ENCODE measurements at places on chromosomes 3 and 15.

DNA sequence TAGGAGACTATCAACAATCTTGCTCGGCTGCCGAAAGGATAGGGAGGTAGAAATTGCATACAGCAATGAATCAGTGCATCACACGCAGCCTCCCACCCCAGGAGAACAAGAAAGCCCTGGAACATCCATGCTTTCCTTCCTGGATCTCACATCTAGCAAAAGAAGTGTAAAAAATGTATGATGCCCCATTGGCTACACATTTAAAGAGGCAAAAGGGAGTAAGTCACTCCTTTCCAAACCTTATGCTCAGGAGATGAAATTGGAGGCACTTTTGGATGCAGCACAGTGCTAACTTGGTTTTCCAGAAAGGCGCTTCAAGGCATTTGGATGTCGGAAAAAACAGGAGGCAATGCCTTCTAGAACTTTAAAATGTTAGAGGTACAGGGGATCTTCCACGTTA, 32.2 kb upstream of the FEZF2 start:
- no peak for DNase-seq

DNA sequence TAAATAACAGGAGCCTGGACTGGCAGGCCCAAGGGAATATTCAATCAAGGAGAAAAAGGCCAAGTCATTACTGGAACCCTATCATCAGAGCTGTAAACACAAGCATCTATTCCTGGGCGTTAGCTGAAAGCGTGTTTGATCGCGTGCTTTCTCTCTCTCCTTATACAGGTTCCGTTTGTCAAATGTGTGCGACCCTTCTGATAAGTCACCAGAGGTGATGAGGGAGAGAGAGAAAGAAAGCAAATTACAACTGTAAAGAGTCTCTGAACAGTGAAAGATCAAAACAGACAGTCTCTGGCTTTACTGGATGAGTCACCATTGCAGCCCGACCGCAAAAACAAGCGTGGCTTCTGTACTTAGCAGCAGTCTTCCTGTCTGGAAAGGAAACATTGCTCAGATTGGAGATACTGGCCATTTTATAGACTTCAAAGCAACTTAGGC, 39.5 kb upstream of the TPRG1 start:
- DNase-seq: no peak

- DNase-seq: no peak
Observed at GRCh38 chr15:46304321-46304720, 669.5 kb downstream of the SQOR start.

- DNase-seq: no peak
Observed at GRCh38 chr3:21585216-21585740, 165.7 kb downstream of the ZNF385D start.

DNA sequence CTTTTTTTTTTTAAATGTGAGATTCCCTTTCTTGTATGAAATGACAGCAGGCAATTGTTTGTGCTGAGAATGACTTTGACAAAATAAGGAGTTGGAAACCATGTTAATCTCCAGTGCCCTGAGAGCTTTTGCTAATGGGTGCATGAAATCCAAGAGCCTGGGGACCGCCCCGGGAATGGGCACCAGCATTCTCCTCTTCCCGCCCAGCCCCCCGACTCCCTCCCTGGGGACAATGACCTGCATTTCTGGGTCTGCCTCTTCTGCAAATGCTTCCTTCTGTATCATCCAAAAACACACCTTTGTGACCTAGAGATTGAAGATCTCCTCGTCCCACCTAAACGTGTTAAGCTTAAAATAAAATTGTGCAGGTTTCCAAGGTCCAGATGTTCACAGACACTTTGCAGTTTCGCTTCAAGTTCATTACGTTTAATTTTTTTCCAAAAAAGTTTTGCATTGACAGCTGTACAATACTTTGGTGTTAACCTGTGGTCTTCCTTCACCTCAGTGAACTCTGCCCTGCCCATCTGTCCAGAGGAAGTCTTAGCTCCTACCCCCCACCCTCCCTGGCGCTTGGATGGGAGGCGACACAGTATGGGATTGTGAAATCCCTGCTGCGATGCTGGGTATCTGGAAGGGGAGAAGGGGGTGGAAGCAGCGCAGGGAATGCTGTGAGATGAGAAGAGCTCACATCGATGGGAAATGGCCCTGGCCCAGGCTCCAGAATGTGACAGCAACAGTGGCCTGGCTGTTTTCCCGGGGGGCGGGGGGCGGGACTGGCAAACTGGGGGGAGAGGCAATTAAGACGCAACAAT, 50.1 kb downstream of the TLE3 start:
- DNase-seq: no peak

DNA sequence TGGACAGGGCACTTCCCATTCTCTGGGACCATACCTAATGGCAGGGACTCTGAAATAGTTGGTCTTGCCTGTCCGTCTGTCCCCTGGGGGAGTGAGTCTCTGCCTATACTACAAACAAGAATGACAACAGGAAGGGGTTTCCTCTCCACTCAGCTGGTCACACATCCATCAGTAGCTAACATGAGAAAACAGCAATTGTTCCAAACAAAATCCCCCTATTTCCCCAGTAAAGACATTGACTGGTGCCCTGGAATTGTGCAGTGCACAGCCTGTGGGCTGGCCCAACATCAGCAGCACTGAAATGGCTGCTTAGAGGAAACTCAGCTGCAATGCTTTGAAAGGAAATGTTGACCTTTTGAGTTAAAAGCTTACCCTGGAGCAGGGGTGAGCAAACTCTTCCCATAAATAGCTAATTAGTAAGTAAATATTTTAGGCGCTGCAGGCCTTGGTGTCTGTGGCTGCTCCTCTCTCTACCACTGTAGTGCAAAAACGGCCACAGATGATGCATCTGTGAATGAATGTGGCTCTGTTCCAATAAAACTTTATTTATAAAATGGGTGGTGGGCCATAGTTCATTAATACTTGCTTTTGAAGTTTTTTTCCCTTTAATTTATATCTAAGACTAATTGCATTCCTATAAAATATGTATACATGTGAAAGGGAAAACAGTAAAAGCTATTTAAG, 174.3 kb downstream of the KLF13 start:
- no peak for DNase-seq

GRCh38 chr3:154486949-154487348, 57.0 kb upstream of the GPR149 start:
- DNase-seq: no peak

DNA sequence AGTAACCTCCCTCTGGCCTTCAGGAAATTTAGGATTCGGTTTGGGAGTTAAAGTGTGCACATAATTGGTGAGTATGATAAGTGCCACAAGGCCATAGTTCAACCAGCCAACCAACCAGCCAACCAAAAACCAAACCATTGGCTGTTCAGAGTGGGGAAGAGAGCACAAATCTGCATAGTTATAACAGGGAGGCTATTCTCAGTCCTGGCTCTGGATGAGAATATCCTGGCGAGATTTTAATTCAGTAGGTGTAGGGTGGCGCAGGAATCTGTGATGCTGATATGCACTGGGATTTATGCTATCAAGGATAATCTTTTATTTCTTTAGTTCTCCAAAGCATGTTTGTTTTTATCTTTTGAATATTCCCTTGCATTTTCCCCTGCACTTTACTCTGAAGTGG, 49.1 kb downstream of the AKAP13 start:
- DNase-seq: no peak

GRCh38 chr3:48688032-48688736, 2.5 kb upstream of the NCKIPSD start:
- DNase-seq: no peak

GRCh38 chr3:141992512-141992911, 116.1 kb downstream of the ATP1B3 start:
- DNase-seq: no peak

GRCh38 chr3:112132975-112133448, at the start of gene GCSAM:
GCSAM (minus strand) TSS chr3:112133248; CDS start chr3:112133120, 128 bp downstream.
- DNase-seq: peak; percentile 37

GRCh38 chr15:67186688-67187087, 67.8 kb downstream of the AAGAB start:
- DNase-seq: no peak

GRCh38 chr15:67685008-67685599, 140.2 kb upstream of the SKOR1 start:
- no peak for DNase-seq

DNA sequence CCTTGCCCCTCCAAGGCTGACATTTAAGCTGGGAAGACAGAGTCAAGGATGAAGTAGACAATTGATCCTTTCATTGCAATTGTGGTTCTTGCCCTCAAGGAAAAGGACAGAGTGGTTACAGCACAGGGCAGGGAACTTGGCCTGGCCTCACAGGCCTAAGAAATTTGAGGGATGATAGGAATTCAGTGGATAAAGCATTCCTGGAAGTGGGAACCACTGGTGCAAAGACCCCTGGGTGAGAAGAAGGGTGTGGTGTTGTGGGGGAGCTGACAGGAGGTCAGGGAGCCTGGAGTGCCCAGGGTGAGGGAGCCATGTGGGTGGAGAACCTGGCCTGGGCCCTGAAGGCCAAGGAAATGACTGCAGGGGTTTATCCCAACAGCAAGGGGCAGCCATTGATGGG, 287.4 kb downstream of the UACA start:
- DNase-seq: no peak

- DNase-seq: no peak
Observed at GRCh38 chr3:142724682-142725356, 985 bp downstream of the TRPC1 start.

DNA sequence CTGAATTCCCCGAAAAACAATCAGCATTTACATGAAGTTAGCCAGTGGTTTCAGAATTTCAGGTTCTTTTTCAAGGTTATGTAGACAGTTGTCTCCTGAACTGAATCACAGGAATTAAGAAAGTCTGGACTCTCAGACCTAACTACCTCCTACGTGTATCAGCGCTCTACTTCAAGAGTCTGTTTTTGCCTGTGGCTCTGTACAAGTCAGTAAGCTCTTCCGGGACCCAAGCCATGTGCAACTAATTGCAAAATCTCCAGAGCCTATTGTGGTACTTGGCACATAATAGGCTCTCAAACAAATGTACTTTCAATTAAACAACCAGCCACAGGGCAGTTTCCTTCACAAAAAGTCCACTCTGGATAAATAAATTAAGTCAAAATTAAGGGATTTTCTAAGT, 414.2 kb downstream of the PDCD6IP start:
- peak; percentile 36 for DNase-seq

- no peak for DNase-seq
Observed at GRCh38 chr3:158333736-158334135, 223.8 kb downstream of the RSRC1 start.

- DNase-seq: no peak
Observed at GRCh38 chr15:71752128-71752527, 58.2 kb upstream of the NR2E3 start.

GRCh38 chr3:127418560-127419147, 130.8 kb upstream of the PRR20G start:
- DNase-seq: no peak

- no peak for DNase-seq
Observed at GRCh38 chr3:164320962-164321361, 757.3 kb downstream of the SI start.

DNA sequence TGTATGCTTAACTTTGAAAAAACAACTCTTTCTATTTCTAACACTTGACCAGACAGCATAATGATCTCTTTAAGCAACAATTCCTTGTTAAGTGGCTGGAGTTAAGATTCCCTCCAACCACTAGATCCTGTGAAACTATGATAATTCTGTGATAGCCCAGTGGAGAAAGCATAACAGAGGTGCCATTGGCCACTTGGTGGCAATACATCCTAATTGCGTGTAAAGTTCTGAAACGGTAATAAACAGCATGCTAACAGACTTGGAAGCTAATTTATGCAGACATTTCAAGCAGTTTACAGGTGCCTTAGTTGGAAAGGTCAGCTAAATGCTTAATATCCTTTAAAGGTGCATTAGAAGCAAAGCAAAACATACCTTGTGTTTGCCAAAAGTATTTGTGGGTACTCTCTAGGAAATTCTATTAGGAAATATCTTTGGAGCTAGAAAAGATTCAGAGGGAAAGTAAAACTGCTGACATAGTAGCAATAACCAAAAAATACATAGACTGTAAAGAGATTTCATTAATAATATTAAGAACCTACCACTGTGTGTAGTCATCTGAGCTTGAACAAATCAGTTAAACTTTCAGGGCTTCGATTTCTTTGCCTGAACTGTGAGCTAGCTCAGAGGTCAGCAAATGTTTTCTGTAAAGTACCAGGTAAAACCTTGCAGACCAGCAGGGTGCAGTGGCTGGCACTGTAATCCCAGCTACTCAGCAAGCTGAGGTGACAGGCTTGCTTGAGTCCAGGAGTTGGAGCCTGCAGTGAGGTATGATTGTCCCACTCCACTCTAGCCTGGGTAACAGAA, 19.0 kb upstream of the CSTA start:
- DNase-seq: no peak

DNA sequence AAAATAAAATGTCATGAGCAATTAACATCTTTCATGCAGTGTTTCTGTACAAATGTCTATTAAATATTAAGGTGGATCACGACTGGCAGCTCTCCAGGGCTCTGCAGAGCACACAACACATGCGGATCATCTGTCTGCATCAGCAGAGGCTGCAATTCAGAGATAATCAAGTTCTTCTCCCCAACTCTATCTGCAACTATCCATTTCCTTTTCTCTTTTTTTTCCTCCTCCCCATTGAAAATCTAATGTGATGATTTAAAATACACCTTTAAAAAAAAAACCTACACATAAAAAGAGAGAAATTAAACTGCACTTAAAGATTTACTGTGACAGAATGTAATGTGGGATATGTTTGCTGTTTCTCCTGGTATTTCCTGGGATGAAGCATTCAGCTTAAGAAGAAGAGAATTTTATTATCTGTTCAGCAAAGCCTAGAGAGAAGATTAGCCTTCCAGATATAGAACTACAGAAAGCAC, 352.6 kb upstream of the CCDC54 start:
- DNase-seq: no peak

GRCh38 chr3:129106866-129107565, 14.6 kb downstream of the RAB43 start:
- no peak for DNase-seq

DNA sequence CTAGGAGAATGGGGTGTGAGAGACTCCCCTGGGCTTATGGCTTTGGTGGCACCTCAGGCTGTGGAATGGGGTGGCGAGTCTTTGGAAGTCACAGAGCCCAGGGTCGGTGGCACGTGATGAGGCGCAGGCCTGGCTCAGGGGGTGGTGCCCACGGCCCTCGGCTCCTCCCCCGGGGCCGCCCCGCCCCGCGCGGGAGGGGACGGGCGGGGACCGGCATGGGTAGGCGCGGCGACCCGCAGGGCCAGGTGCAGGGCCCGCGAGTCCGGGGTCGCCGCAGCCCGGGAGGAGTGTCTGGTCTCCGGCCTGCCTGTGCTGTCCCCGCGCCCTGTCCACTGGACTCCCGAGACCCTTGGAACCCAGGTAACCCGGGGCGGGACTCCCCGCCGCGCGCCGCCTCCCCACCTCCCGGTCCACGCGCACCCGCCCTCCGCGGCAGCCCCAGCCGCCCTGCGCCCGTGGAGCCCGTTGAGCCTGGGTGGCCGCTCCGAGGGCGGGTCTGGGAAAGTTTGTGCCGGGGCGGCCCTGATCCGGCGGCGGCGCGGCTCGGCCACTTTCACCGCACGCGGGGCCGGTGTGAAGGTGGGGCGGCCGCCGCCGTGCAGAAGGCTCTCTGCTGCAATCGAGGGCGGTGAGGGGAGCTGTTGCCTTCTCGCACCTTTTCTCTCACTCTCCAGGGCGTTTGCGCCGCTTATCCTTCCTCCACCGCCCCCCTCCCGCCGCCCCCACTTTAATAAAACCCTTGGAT, at the start of gene PAQR5:
PAQR5 (plus strand) TSS at position 216 of the 745 bp plus-strand sequence. CDS start 61,169 bp downstream, outside the sequence.
- no peak for DNase-seq

GRCh38 chr15:68313501-68314410, 36.2 kb downstream of the FEM1B start:
- no peak for DNase-seq
